Epithelial cell of proximal tubule (primary cell): ENCODE measurements at places on chromosomes 7 and 10. TPM values are rescaled to one million over a fixed set of nuclear protein-coding genes. Genes with fewer than 3 reads are reported as not detected.
A peak's percentile ranks its signal among the peaks of the same experiment; 100 is the strongest.

GRCh38 chr7:130867039-130867438 lies 133.0 kb upstream of the KLF14 start:
- no peak for DNase-seq

DNA sequence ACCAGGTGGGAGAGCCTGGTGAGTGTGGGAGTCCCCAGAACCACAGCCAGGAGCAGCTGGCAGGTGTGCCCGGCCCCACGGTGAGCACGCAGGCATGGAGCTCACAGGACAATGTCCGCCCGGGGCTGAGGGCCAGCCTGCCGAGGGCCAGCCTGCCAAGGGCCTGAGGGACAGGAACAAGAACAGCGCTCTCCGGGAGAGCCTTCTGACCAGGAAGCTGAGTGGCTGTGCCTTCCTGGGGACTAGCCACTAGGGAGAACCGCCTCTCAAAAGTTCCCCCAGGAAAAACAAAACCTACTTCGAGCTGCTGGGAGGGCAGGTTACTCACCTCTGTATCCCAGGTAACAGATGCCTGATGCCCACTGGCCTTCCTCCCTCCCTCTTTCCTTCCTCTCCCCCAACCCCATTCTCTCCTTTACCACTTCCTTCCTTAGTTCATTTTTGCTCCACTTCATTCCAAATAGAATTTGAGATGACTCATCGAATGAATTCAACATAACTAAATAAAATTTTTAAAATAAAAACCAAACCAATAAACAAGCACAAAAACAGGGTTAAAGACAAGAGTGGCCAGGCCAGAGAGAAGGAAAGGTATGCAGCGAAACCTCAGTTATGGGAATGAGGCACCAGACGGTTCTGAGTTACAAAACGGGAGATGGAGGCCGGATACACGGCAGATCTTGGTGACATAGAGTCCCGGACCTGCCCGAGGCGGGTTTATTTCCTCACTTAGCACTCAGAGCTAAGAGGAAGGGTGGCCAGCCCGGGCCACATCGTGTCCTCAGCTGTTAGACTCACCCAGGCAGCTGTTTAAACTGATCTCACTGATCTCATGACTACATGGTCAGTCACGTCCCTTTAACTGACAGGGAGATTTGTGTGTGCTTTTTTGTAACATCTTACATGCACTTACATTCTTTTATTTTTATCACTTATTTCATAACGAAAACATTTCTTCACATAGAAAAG lies 128.5 kb downstream of the TNS3 start:
- DNase-seq = peak; percentile 35

GRCh38 chr10:15859906-15860691 lies at the start of gene MINDY3:
MINDY3 (minus strand) TSS chr10:15860507; CDS start chr10:15860299, 208 bp downstream.
- DNase-seq = peak; percentile 46

- no peak for DNase-seq
Observed at GRCh38 chr10:89215511-89215910, 8.4 kb upstream of the CH25H start.

DNA sequence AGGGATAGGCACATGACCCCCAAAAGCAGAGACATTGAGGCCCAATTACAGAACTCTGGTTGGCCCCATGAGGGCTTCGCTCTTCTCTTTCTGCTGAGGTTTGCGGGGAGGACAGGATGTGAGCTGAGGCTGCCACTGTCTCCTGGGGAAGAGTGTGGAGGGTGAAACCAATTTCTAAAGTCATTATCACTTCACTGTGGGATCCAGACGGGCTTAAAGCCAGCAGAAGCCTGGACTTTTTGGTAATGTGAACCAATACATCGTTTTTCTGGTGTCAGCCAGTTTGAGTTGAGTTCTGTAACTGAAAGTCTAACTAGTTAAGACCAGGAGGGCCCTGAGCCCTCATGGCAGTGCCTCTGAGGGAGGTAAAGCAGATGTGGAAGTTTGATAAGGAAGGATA lies 163.0 kb downstream of the MYOF start:
- DNase-seq = no peak

Gene ANKRD16
- 3.7 and 8.0 TPM in 2 replicates for total RNA-seq

Gene CHAT
- not detected in 2 replicates for total RNA-seq

Gene FAM25G
- total RNA-seq = not detected in 2 replicates

Gene MYL7
- not detected in 2 replicates for total RNA-seq
